Stimulated activated CD8-positive, alpha-beta memory T cell treated with anti-CD3 and anti-CD28 coated beads, Interleukin-7, amount 100 ng/mL, for 1 hour (primary cell): ENCODE measurements at places on chromosomes 4 and X.

DNA sequence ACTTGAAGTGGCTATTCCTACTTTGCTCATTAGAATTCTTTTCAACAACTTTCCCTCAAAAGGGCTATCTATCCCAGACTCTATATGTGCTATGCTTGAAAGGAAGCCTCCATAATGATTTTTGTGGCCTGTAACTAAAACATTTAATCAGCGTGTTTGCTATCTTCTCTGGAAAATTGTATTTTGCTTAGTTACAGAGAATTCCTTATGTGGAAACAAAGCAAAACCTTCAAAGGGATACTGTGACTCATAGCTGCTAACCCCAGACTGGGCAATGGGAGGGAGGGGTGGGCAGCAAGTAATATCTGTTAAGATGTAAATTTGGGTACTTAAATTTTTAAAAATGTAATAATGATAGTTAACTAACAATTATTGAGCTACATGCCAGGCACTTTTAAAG lies 3.7 kb downstream of the SLC25A14 start:
- DNase-seq, result no peak

- no peak for DNase-seq
Observed at GRCh38 chr4:97317671-97318070, 825.6 kb downstream of the STPG2 start.

- peak; percentile 26 for DNase-seq
Observed at GRCh38 chrX:151082077-151082948, 94.1 kb upstream of the GPR50 start.

GRCh38 chr4:107442538-107443111 lies 277.4 kb downstream of the PAPSS1 start:
- DNase-seq, result no peak

- no peak for DNase-seq
Observed at GRCh38 chr4:7341491-7342222, 93.1 kb downstream of the PSAPL1 start.

DNA sequence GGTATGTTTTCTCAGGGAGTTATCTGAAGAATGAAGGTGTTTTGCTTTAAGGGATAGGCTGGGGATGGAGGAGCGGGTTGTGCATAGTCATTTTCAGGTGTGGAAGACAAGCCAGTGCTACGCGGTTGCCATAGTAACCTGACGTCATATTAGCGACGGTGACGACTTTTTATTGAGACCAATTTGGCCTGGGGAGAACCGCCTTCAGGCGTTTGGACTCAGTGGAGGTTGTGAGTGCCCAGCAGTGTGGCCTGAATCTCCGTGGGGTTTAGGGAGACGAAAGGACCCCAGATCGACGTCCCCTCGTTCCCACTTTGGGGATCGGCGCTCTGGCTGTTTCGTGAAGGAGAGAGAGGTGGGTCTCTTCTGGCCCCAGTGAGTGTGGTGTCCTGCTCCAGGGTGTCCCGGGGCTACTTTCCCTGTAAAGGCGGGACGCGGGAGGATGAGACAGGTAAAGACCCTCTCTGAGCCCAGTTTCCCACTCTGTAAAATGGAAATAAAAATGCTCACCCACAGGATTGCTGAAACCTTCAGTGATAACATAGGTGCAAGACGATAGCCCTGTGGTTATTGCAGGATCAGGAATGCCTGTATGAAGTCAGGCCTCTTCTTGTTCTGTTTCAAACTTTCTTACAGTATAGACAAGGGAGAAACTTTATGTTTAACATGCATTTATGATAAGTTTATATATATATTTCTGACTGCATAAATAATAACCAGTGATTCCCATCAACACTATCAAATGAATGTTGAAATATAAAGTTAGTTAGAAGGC lies 48.6 kb downstream of the GPRASP3 start:
- DNase-seq, result peak; percentile 64

DNA sequence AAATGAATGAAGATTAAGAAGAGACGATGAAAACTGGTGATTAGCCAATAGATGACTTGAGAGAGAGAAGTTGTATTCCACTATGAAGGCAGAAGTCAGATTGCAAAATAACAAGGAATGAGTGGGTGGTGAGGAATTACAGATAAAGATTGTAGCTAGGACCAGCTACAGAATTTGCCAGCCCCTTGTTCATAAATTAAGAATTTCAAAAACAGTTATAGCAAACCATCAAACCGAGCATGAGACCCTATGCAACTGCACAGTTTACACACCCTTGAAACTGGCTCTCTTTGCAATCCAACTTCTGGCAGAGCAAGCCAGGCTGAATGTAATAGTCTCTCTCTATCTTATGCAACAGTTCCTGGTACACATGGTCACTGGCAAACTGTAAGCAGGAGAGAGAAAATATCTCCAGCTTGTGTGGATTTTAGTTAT lies 35.2 kb downstream of the STAP1 start:
- DNase-seq, result no peak

DNA sequence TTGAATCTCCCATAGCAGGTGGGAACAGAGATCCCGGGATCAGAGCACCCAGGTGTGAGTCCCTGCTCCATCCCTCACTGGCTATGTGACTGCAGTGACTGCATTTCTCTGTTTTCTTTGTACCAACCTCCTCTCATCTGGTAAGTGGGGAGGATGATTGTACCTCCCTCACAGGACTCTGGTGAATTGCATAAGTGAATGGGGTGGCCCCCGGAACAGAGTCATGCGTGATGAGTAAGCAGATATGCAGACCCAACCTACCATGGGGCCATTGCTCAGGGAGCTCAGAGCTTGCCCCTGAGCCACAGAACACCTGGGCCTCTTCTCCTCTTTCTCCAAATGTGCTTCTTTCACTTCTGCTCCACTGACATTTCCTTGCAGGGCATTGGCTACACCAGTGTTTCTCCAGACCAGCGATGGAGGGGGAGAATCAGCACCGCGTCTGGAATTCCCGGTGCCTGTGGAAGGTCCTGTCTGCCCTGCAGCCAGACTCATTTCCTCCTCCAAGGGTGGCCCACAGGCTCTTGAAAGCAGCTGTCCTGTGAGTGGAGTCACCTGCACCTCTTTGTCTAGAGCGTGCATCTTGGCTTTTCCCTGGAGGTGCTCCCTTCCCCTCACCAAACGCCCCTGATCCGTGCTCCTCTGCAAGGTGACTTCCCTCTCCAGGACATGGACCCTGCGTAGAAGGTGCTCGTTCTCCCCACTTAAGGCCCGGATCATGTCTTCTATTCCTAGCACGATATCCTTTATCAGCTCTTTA lies 30.0 kb downstream of the C4orf50 start:
- no peak for DNase-seq

GRCh38 chrX:17032351-17032750 lies 85.9 kb downstream of the REPS2 start:
- no peak for DNase-seq

DNA sequence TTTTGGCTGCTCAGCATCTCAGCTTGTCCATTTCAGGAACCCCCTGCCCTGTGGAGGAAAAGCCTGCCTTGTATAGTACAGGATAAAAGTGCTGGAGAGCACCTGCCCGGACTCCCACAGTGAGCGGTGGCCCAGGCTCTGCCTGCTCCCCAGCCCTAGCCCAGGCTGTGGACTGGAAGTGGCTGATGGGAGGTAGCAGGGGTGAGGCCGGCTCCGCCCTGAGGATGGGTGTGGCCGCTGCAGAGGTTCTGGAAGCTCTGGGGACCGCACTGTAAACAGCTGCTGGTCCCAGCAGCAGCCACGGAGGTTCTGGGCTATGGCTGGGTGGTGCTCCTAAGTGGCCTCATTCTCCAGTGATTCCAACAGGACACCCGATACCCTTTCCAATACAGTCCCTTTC lies 56.6 kb upstream of the HELT start:
- DNase-seq, result no peak

GRCh38 chrX:20989361-20989760 lies 384.9 kb upstream of the CNKSR2 start:
- DNase-seq, result no peak

DNA sequence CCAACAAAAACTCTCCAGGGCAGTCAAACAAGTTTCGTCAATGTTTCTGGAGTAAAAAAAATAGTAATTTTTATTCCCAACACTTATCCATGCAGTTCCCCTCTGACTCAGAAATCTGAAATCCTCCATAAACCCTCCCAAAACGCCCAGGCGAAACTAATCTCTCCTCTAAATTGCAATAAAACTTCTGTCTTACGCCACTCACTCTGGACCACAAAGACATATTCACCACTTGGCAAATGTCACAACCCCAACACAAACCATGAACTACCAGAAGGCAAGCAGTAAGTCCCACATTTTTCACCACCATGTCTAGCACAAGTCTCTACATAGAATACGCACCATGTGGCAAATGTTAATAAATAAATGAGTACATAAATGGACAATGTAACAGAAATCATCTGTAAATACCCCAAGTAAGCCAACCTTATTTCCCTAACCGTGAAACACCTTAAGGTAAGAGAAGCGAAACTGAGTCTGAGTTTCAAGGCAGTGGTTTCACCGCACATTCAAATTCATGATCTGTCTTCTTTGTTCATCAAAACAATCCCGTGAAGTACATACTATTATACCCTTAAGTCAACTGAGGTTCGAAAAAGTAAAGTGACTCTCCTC lies 1.6 kb downstream of the PAPSS1 start:
- DNase-seq, result no peak

DNA sequence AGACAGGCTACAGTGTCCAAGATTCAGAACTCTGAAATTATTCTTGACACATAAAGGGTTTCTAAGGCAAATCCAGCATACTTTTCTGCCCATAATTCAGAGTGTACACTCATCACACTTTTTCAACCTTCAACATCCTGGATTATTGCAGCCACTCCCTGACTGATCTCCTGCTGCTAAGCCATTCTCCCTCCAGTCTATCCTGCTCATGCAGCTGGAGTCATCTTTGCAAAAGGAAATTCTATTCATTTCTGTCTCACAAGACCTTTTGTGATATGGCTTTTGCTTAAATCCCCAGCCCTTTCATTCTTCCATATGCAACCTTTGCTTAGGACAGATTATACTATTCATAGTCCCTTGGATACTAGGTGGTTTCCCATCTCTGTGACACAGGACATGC lies 236.1 kb upstream of the LDB2 start:
- no peak for DNase-seq

DNA sequence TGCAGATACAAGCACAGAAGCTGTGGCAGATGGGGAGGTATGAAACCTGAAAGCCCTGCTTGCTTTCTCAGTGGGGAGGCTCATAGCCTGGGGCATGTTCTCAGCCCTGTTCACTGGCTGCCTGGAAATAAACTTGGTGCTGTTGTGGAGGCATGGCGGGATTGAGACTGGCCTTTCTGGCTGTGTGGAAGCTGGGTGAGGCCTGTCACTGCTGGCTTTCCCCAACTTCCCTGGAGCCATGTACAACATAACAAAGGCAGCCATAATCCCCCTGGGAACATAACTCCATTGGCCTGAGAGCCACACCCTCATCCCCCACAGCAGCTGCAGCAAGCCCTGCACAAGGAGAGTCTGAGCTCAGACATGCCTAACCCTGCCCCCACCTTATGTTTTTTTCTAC lies 237.7 kb upstream of the TLL1 start:
- DNase-seq, result no peak

- no peak for DNase-seq
Observed at GRCh38 chr4:170014359-170015011, 11.7 kb downstream of the MFAP3L start.

GRCh38 chr4:127238956-127239475 lies 393.7 kb upstream of the INTU start:
- DNase-seq, result no peak

- DNase-seq, result no peak
Observed at GRCh38 chrX:139801397-139801813, 93.4 kb upstream of the MCF2 start.

- no peak for DNase-seq
Observed at GRCh38 chr4:72378901-72379300, 190.1 kb downstream of the ADAMTS3 start.

DNA sequence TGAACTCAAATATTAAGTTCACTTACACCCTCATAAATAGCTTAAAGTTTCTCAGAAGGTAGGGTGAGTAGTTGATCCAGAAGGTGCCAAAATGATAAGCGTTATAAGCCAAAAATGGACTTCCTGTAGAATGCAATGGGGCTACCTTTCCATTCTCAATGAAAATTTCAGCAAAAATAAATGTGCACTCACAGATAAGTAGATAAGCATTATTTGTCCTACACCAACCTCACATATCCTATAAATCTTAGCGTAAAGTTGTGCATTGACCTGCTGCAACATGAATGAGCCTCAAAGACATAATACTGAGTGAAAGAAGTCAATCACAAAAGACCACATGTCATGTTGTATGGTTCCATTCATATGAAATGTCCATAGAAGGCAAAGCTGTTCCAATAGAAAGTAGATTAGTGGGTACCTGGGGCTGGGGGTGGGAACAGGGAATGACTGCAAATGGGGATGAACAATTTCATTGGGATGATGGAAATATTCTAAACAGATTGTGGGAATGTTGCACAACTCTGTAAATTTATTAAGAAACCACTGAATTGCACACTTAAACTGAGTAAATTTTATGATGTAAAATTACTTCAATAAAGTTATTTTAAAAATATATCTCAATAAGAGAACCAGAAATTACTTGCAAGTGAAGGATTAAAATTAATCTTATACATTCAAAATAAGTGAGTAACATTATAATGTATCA lies 100.9 kb downstream of the AMELX start:
- DNase-seq, result no peak
